ENCODE measurements at places on chromosomes 7 and 10.

GRCh38 chr10:125691160-125691981 lies 8.4 kb upstream of the TEX36 start:
- DNase-seq, result no peak

GRCh38 chr7:132387596-132387995 lies 188.7 kb downstream of the PLXNA4 start:
- no peak for DNase-seq

GRCh38 chr10:103791858-103792257 lies 63.5 kb downstream of the SH3PXD2A start:
- no peak for DNase-seq

- no peak for DNase-seq
These were observed 8.1 kb downstream of the SKIDA1 start for GRCh38 chr10:21517134-21518031.

DNA sequence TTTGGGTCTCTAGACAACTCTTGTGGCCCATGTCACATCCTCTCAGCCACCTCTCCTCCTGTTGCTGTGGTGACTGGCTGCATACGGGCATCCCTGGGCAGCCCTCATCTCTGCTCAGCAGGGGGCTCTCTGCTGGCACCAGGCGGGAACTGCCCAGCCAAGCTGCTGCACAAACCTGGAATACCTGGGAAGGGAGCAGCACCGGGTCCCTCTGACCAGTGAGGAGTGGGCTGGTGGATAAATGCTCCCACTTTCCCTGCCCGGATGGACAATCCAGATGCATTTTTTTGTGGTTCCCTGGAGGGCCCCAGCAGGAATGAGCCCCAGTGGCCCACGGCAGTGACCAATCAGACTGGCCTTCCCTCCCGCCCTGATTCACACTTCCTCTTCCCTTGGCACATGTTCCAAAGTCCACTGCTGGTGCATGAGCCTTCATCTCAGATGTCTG lies 21.9 kb downstream of the GRID1 start:
- DNase-seq, result no peak

DNA sequence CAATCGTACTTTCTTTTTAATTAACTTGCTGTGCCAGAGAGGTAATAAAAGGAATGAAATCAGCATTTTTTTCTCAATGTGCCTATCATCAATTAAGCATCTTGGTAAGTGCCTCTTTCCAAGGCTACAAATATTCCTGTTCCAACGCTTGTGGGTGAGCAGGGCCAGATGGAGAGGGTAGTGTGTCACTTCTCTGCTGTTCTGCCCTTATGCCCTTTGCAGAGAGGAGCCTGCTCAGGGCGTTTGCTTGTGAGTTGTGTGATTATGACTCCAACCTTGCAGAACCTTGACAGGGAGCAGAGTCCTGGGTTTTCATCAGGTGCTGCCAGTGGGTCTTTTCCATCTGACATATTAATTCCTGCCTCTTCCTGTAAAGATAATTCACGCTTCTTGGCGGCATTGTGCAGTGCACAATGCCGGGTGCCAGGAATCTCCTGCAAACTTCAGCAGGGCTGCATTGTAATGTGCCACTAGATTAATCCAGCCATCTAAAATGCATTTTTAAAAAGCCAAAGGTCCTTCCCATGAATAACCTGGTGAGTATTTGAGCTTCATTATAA lies 234.4 kb downstream of the ARHGAP12 start:
- DNase-seq, result no peak

DNA sequence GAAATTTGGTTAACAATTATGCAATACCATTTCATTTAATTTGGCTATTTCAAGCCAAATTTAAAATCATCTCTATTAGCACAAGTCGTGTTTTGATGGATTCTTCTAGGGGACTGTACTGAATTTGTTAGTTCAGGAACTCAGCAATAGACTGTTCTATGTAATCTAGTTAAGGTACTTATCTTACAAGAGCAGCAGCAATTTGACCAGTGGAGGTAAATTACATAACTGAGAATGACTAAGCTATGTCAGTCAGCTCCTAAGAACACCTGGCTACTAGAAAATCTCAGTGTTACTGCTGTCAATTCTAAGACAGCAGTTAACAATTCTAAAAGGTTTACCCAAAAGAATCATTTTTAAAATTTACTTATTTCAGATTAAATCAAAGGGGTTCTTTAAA lies 513.9 kb upstream of the ZWINT start:
- DNase-seq, result no peak

DNA sequence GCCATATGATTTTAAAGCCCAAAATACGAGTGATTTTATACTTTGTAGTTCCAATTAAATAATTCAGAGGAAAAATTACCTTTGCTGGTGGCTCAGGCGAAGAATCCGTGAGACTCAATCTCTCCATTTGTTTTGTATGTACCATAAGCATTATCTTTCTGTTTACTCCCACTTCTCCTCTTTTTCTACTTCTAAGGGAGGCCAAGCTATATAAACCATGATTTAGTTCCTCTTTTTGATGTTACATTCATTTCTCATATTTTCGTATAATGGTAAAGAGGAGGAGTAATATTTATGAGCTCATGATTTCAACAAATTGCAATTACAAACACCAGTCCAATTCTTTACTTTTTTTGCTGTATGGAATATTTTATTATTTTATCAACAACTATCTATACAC lies 50.6 kb upstream of the TES start:
- DNase-seq, result no peak

GRCh38 chr7:27661811-27662489 lies 733 bp downstream of the HIBADH start:
- DNase-seq, result peak; percentile 7

DNA sequence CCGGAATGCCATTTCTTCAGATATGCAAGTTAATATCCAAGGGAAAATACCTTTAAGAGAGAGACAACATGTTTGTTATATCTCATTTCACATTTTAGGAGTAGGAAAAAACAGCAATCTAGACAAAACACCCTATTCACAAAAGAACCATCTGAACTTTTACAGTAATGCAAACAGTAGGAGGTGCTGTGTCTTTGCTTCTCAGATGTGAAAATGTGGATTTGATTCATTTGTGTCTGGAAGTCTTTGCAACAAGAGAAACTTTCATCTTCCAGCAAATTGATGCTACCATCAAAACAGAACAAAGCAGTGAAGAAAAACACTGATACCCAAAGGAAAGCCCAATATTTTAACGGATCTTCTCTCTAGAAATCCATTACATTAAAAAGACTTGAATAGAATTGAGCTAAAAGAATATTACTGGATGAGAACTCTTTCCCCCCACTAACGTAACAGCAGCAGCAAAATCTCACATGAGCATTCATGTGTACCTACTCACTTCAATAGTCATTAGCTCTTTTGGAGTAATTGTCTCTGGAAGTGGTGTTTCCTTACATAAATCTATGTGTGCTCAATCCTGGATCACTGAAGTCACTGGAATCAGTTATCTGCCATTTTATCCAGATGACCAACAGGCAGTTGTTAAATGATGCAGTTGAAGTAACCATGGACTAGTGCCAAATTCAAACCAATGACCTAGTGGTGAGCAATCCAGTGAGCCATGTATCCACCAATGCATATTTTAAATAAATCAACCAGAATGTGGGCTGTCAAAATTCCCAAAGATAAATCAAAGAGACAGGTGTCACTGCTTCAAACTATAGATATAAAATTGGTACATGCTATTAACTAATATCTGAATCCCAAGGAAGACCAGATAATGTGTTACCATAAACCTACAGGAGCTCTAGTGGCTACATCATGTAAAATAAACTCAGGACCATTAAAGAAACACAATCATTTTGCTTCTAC lies 1.8 kb downstream of the SEMA3C start:
- no peak for DNase-seq

DNA sequence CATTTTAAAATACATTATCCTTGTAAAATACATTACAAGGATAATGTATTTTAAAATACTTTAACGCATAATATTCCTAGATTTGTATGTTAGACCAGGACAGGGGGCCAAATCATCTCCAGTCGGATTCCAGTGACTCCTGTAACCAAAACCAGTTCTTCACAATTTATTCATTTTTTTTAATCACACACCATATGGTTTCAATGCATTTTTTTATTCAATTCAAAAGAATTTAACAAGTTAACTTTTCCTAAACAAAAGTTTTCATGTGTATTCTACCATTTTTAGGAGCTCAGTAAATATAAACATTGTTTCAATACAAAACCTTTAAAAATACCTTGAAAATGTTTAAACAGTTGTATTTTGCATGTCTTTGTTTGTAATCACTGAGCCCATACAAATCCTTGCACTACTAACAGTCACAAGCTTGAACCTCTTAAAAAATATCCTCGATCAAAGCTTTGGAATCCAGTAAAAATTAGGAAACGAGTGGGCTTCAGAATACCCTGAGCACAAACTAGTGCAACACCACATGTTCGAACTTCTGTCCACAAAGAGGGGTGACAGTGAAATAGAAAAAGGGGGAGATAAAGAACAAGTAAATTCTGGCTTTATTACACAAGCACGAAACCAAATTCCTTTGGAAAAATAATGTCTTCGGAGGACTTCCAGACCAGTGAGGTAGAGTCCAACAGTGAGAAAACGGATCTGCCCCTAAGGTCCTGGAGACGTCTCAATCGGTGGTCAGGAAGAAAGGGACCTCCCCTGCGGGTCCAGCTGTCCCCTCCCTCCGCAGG lies 1.6 kb downstream of the CCDC71L start:
- DNase-seq, result no peak

- DNase-seq, result no peak
These were observed 64.5 kb upstream of the ZMIZ1 start for GRCh38 chr10:79004311-79004710.

GRCh38 chr10:111439034-111439842 lies 362.4 kb downstream of the ADRA2A start:
- DNase-seq, result no peak

GRCh38 chr7:103630318-103630717 lies 184.3 kb upstream of the SLC26A5 start:
- no peak for DNase-seq

DNA sequence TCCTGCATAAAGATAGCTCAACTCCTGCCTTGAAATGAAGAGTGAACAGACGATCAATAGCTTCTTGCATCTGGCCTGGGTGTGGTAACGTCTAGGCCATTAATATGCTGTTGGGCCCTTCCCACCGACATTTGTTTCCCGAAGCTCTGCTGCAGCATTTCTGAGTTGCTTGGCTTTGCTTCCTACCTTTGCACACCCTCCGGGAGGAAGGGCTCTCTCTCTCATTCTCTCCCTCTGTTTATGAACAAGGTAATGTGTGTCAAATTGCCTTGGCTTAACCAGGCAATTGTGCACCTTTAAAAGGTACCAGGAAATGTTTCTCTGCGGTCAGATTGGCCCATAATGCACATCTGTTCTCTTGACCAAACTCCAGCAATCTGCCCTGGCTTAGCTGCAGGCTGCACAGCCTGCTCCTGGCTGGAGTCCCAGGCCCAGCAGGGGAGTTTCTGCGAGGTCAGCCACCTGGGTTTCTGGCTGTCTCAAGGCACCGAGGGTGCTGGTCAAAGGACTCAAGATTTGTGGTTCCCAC lies 223.7 kb downstream of the SNX10 start:
- DNase-seq, result no peak

- DNase-seq, result no peak
These were observed 9.6 kb downstream of the ELMO1 start for GRCh38 chr7:37438906-37439652.

DNA sequence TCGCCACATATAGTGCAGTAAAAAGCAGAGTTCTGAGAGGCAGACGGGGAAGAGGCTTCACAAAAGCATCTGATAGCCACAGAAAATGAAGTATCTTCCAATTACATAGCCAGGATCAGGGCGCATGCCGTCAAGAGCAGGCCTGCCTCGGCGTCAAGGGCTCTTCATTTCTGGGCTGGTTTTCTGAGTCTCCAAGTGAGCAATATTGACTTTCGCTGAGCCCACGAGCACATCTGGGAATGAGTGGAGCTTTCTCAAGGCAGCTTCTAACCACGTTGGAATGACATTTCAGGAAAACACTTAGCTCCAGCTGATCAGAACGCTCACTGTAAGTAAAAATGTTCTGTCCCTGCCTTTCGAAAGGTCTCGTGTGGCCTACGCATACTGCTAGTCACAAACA lies 51.9 kb downstream of the CLRN3 start:
- no peak for DNase-seq

DNA sequence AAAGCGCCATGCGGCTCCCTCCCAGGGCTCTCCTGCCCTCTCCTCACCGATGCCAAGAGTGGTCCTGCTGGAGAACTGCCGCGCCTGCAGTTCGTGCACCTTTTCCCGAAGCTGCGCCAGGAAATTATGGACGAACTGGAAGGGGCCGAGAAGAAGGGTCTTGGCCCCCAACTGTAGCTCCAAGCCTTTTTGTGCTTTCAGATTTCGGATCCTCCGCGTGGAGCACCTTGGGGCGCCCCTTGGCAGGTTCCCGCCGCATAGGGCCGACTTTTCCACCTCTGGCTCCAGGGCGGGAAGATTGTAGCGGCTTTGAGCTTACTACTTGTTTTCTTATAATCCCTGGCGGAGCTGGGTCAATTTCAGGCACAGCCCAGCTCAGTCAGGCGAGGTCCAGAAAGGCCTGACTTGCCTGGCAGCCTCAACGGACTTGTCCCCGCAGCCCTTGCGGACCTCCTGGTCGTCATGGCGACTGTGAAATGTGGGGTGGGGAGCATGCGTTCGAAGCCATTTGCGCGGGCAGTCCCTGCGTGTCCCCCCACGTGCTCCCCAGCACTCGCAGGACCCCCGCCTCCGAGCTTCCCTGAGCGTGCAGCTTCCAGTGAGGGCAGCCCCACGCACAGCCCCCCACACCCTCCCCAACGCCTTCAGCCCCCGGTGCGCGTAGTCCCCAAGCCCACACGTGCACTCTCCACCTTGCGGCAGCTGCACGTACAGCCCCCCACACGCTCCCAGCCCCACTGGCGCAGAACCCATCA lies 129.9 kb downstream of the KBTBD2 start:
- DNase-seq, result no peak

GRCh38 chr7:80923211-80923612 lies 4.4 kb upstream of the SEMA3C start:
- DNase-seq, result no peak

DNA sequence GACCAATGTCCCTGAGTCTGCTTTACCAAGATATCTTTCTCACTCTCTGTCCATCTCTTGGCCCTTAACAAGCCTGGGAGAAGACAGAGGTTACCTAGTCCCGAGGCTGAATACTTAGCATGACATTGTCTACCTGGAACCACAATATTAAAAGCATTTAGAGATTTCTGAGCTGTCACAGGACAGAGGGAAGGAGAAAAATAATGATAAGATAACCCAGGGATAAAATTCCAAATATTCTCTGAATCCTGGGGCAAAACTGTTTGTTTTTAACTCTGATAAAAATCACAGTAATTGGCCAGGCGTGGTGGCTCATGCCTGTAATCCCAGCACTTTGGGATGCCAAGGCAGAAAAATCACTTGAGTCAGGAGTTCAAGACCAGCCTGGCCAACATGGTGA lies 12.0 kb upstream of the MAPK8 start:
- no peak for DNase-seq

GRCh38 chr10:24889639-24890038 lies 62.8 kb downstream of the PRTFDC1 start:
- no peak for DNase-seq

GRCh38 chr10:104762793-104763192 lies 121.7 kb downstream of the SORCS3 start:
- DNase-seq, result no peak

- DNase-seq, result no peak
These were observed 11.6 kb upstream of the CYTH3 start for GRCh38 chr7:6284055-6284400.

- DNase-seq, result no peak
These were observed 59.6 kb upstream of the PITRM1 start for GRCh38 chr10:3231951-3232730.

All from CD4-positive, alpha-beta T cell treated with Interleukin-6 at 100 ng/mL for 8 hours (primary cell).